NCI-H1417 treated with DMSO at 0.1 percent for 48 hours (cell line): ENCODE measurements at places on chromosomes 11 and 22.

GRCh38 chr11:20672575-20672974 lies 3.2 kb downstream of the NELL1 start:
- DNase-seq: no peak

DNA sequence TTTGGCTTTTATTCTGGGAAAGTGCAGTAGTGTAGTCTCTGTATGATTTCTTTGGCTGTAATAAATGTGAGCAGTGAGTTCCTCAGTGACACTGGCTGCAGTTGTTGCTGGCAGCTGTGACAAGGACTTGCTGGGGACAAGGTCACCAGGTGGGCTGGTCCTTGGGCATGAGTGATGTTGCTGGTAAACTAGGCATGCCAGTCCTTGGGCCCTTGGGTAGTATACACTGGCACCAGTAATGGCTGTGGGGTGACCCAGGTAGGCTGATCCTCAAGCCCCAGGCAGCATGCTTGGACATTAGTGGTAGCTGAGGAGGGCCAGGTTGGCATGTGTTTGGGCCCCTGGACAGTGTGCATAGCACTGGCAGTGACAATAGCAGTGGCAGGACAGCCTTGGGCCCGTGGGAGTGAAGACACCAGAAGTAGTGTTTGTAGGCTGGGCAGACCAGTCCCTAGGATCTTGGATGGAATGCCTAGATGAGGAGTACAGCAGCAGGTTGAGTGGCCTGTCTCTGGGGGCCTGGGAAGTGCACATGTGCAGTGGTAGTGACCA lies 164.3 kb downstream of the GUCY1A2 start:
- no peak for DNase-seq

- no peak for DNase-seq
Measured at GRCh38 chr11:31240340-31240904, 129.1 kb downstream of the DCDC1 start.

DNA sequence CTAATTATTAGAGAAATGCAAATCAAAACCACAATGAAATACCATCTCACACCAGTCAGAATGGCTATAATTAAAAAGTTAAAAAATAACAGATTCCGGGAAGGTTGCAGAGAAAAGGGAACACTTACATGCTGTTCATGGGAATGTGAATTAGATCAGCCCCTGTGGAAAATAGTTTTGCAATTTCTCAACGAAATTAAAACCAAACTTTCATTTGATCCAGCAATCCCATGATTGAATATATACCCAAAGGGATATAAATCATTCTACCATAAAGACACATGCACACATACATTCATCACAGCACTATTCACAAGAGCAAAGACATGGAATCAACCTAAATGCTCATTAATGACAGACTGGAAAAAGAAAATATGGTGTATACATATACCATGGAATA lies 32.5 kb downstream of the NOX4 start:
- no peak for DNase-seq

GRCh38 chr11:121672630-121673487 lies 220.1 kb upstream of the SORL1-AS1 start:
- no peak for DNase-seq

- no peak for DNase-seq
Measured at GRCh38 chr22:44347080-44347479, 34.3 kb upstream of the SHISAL1 start.

DNA sequence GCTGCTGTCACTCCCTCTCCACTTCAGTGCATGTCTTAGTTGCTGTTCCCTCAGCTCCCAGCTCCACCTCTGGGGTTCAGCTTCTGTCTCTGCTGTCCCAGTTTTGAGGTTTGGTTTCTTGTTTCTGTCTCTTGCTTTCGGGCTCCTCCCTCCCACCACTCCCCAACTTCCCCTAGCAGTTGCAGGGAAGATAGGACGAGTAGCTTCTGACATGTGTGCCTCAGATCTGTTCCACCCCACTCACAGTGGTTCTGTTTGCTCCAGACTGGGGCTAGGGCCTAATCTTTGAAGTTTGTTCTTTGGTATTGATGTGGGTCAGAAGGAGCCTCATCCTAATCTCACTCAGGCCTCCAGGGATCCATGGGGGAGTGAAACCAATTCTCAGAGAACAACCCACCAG lies 2.6 kb upstream of the RRM1 start:
- DNase-seq: no peak

- no peak for DNase-seq
Measured at GRCh38 chr11:6371825-6372224, 18.4 kb upstream of the SMPD1 start.
